D341Med (cell line): ENCODE measurements at places on chromosomes 3 and 15.

GRCh38 chr15:58462973-58463663 lies 31.3 kb downstream of the LIPC start:
- no peak for DNase-seq

GRCh38 chr3:185701611-185702261 lies 115.6 kb downstream of the SENP2 start:
- no peak for DNase-seq

DNA sequence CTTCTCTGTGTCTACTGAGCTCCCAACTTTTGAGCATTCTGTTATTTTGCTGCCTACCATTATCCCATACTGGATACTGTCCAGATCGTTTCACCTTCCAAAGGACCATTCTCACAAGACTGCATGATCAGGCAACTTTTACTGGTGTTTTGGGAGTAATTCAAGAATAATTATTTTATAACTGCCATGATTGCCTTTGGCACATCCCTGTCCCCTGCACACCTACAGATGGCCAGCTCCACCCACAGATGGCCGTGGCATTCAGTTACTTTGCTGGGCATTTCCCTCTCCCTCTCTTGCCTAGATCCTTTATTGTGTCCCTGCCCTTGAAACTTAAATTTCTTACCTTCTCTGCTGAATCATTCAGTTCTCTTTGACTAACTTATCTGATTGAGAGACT lies 263.9 kb downstream of the DIPK2A start:
- DNase-seq: no peak

DNA sequence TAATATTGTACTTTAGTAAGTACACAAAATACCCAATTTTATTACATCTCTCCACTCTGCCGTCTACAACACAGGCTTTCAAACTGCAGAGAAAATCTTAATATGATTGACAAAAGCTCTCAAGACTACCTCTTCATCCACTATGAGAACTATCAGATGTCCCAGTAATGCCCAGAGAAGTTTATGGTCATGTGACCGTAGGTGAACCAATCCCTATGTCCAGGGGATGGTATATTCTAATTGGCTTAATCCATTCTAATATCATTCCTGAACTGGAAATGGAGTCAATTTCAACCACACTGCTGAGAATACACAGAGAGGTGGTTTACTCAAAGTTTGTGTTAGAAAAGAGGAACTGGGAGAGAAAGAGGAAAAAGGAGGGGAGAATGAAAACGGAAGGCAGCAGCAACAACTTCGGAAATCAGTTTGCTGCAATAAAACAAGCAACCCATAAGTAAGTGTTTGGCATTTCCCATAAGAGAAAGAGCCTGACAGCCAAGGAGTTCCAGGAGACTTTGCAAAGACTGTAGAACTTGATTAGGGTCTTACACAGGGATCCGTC lies 7.3 kb downstream of the SST start:
- DNase-seq: no peak

DNA sequence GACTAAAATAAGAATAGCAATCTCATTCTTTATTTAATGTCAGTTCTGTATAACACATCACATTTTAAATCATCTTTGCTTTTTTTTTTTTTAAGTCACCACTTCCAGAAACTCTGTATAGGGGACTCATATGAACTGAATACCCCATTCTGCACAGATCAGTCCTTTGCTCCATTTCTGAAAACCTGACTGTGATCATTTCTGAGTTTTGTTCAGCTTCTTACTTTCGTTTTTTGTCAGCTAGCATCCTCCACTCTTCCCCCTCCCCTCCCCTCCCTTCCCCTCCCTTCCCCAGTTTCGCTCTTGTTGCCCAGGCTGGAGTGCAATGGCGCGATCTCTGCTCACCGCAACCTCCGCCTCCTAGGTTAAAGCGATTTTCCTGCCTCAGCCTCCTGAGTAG lies 49.8 kb upstream of the SGO1 start:
- DNase-seq: no peak

- DNase-seq: no peak
Measured at GRCh38 chr15:79989682-79990081, 18.7 kb upstream of the BCL2A1 start.

GRCh38 chr3:16286751-16287543 lies 21.9 kb downstream of the OXNAD1 start:
- DNase-seq: no peak

DNA sequence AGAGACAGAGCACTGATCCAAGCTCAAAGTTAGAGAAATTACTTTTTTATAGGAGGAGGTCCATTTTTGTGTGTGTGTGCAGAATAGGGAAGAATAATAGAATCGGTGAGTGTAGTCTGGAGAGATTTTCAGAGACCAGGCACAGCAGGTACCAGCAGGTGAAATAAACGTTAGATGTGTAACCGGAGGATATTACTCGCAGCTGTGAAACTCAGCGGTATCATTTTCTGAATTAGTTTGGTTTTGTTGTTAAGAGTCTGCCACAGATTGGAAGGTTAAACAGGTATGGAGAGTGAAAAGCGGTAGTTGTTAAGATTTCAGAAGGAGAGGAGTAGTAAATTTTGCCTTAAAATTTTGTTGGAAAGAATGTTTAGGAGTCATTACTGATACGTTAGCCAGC lies 69.9 kb downstream of the RGMA start:
- DNase-seq: no peak

DNA sequence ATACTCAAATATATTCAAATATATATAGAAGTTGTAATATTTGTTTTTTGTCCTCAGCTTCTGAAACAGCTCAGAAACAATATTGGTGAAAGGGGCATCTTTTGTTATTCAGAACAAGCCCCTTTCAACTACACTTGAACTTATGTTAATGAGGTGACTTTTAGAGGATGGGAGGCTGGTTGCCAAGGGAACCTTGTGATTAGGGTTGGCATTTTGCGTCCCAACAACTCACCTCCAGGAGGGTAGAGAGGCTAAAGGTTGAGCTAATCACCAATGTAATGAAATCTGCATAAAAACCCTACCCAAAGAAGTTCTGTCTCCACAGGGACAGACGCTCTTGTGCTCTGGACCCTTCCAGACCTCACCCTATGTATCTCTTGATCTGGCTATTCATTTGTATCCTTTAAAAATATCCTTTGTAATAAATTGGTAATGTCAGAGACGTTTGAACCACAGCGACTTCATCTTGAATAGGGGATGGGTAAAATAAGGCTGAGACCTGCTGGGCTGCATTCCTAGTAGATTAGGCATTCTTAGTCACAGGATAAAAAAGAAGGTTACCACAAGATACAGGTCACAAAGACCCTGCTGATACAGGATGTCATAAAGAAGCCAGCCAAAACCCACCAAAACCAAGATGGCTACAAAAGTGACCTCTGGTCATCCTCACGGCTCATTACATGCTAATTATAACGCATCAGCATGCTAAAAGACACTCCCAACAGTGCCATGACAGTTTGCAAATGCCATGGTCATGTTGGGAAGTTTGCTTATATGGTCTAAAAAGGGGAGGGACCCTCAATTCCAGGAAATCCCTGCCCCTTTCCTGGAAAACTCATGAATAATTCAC lies 111.1 kb downstream of the FMN1 start:
- DNase-seq: no peak

DNA sequence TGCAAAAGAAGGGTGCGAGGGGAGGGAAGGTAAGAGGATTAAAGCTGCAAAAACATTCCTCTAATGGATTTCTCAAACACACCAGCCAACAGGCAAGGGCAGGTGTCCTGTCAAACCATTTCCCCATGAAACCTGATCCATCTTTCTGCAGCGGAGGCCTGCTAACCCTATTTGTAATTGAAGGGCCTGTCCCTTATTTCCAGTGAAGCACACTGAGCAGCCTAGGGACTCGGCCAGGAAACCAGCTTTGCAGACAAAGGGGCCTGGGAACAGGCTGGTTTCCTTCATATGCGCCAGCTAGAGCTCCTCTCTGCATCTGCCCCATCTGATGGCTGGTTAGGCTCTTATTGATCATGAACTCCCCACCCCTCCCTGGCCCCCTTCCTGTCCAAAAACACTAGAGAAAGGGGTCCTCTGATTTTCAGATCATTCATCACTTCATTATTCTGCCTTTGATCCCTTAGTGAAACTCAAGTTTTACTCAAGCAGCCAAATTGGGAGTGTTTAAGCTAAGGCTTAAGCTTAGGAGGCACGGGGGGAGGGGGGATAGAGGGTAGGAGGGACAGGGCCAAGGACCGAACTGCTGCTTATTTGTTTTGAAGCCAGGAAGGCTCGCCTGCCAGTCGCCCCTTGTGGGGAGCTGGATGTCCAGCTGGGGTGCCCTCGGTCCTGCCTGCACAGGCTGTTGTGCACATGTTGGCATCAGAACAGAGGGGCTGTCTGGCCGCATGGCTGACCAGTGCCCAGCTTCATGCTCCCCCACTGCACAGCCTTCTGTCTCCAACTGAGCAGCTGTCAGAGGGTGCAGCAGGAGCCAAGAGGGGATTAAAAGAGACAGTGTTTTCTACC lies 53.1 kb downstream of the BOC start:
- DNase-seq: peak; percentile 77

GRCh38 chr3:133886031-133886722 lies 9.5 kb downstream of the RAB6B start:
- DNase-seq: peak; percentile 17

- no peak for DNase-seq
Measured at GRCh38 chr3:105158286-105158685, 208.4 kb upstream of the ALCAM start.

GRCh38 chr3:100429187-100429716 lies 27.9 kb downstream of the LNP1 start:
- DNase-seq: no peak

DNA sequence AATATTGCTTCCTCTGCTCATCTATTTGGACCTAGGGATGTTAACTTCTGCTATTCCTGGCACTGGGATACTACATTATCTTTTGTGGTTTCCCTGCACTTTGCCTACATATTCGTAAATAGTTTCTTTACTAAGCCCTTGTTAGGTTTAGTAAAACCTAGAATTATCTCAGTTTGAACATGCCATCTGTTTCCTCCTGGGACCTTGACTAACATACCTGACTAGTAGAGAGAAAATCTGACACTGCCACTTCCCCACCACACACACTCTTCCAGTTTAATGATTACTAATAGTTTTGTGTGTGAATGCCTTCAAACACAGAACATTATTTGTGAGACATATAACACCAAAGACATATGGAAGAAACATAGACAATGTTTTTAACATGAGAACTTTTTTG lies 28.2 kb upstream of the SOX2 start:
- no peak for DNase-seq

- no peak for DNase-seq
Measured at GRCh38 chr3:124064050-124064449, 72.1 kb upstream of the ROPN1 start.

DNA sequence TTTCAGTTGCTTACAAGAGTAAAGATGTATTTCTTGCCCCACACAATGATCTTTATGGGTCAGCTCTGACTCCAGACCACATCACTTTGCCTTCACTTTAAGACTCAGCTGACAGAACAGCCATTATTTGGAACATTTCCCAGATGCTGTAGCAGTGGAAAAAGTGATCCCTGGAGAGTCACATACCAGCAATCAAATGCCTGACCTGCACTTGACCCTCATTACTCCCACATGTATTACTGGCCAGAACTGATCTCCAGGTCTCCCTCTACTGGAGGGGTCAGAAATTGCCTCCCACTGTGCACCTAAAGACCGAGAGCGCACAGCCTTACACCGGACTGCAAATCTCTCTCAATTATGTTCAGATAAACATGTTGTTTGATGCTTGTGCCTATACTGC lies 88.6 kb upstream of the ZNF385D start:
- no peak for DNase-seq

DNA sequence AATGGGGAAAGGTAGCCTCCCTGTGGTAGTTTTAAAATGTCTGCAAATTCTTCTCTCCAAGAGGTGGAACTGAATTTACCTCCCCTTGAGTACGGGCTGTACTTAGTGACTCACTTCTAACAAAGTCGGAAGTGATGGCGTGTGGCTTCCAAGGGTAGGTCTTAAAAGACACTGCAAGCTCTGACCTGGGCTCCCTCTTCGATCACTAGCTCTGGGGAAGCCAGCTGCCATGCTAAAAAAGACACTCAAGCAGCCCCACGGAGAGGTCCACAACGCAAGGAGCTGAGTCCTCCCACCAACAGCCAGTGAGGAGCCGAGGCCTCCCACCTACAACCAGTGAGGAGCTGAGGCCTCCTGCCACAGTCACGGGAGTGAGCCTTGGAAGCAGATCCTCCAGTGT lies 122.0 kb upstream of the HACD2 start:
- no peak for DNase-seq

DNA sequence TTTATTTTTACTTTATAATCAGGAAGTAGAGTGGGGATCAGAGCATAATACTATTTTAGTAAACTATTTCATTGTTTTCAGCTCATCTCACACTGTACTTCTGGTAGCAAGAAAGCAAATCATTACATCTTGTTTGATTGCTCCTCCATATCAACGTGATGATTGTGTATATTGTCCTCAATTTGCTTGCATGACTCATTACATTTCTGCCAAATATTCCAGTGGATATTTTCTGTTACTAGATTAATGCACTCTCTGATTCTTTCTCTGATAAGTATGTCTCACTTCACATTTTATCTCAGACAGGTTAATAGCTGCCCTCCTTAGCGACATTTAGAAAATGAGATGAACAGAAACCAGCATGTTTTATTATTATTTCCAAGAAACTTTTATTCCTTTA lies 1145.3 kb downstream of the OTOL1 start:
- no peak for DNase-seq

- DNase-seq: no peak
Measured at GRCh38 chr15:63172376-63172775, 15.1 kb upstream of the RPS27L start.

DNA sequence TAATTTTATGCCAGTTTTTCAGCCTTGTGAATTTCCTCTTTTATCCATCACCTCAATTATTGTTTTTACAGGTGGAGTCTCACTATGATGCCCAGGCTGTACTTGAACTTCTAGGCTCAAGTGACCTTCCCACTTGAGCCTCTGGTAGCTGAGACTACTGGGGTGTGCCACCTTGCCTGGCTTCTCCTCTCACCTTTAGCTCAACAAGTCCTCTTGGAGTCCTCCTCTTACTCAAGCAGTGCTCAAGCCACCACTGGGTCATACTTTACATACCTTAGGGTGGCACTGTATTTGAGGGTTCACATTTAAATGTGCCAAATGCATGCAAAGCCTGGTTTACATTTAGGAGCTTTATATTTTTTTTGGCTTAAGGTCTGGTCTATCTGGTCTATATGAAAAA lies 350.1 kb upstream of the MCTP2 start:
- no peak for DNase-seq

DNA sequence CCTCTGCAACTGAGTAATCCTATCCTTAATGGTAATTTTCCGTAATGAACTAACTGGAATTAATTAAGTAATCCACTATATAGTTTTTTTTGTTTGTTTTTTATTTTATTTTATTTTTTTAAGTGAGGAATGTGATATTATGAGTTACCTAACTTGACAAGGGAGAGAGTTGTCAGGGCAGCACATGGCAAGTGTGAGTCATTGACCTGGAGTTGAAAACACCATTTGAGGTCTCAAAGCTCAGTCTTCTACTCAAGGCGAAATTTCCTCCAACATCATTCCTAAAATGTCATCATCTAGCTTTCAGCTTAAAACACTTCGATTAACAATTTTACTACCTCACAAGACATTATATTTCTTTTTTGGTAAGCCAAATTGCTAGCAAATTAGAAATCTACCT lies 87.8 kb downstream of the NECTIN3 start:
- no peak for DNase-seq

- DNase-seq: no peak
Measured at GRCh38 chr15:33587773-33588172, 277.0 kb downstream of the RYR3 start.
